Chondrocyte (in vitro differentiated cells): ENCODE measurements at places on chromosomes 5 and 9.
A peak's percentile ranks its signal among the peaks of the same experiment; 100 is the strongest.

GRCh38 chr9:114034196-114034595, 43.9 kb downstream of the AMBP start:
- no peak for DNase-seq

- DNase-seq, result no peak
These were observed 830 bp downstream of the ADAMTSL1 start for GRCh38 chr9:18474783-18475182.

- no peak for DNase-seq
These were observed 15.0 kb downstream of the SLC12A7 start for GRCh38 chr5:1096838-1097237.

- no peak for DNase-seq
These were observed 15.7 kb downstream of the SAP30L start for GRCh38 chr5:154461531-154461930.

GRCh38 chr5:89582768-89583339, 699.9 kb upstream of the MEF2C start:
- no peak for DNase-seq

GRCh38 chr5:35847491-35847890, 9.2 kb upstream of the IL7R start:
- no peak for DNase-seq

DNA sequence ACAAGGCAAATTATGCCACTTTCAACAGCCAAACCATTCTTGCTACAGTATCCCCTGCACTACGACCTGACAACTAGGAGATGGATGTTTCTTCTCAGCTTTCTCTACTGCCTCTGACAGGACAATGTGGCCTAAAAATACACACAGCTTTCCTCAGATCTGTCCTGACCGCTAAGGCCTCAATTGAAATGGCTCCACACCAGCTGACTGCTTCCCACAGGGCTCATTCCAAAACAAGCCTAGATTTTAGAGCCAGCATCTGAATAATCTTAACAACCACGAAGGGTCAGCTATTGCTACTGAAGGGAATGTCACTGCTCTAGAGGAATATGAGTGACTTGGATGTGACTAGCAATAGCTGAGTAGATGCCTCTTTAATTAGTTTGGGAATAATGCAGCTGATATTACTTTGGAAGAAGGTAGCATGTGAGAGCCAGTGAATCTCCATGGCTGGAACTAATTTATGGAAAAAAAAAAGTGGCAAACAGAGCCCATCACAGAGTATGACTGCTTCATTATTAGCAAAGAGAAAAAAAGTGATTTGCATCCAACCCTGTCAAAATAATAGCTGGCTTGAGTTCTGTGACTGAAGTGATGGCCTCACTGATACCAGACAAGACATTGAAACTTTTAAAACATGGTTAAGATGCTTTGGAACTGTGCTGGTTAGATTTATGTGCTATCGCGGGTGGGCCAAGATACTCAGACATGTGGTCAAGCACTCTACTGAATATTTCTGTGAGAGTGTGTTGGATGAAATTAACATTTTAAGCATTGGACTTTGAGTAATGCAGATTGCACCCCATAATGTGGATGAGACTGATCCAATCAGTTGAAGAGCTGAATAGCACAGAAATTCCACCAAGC, 450.2 kb downstream of the NR2F1-AS1 start:
- DNase-seq, result no peak

DNA sequence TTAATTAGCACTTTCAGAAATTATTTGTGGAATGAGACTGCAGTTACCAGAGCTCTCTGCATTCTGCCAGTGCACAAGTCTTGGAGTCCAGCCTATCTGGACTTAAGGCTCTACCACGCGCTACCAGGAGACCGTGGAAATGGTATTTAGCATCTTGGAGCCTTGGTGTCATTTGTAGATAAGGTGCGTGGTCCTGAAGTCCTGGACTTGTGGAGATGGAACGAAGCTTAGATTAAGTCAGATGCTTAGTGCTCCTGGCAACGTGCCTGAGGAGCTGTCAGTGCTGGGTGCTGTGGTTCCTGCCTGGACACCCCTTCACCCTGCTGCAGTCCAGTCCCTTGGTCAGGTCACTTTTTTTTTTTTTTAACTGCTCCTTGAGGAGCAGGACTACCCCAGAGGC, 59.7 kb downstream of the RCL1 start:
- no peak for DNase-seq

GRCh38 chr5:170440771-170441392, 51.7 kb upstream of the KCNMB1 start:
- no peak for DNase-seq

GRCh38 chr5:42518595-42519221, 95.5 kb downstream of the GHR start:
- no peak for DNase-seq

DNA sequence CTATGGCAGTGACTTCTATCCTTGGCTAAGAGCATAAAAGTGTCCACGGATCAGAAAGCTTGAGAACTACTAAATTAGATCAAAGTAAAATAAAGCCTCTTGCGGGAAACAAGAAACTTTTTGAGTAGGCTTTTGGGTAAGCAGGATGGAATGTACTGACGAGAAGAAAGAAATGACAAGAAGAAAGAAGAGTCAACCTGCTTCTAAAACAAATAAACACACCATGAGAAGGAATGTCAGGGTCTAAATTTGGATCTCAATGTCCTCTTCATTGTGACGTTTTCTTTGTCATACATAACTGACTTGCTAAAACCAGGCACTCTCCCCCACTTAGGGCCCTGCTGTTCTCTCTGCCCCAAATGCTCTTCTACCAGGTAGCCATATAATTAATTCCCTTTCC, 290.1 kb upstream of the PTGER4 start:
- DNase-seq, result no peak

DNA sequence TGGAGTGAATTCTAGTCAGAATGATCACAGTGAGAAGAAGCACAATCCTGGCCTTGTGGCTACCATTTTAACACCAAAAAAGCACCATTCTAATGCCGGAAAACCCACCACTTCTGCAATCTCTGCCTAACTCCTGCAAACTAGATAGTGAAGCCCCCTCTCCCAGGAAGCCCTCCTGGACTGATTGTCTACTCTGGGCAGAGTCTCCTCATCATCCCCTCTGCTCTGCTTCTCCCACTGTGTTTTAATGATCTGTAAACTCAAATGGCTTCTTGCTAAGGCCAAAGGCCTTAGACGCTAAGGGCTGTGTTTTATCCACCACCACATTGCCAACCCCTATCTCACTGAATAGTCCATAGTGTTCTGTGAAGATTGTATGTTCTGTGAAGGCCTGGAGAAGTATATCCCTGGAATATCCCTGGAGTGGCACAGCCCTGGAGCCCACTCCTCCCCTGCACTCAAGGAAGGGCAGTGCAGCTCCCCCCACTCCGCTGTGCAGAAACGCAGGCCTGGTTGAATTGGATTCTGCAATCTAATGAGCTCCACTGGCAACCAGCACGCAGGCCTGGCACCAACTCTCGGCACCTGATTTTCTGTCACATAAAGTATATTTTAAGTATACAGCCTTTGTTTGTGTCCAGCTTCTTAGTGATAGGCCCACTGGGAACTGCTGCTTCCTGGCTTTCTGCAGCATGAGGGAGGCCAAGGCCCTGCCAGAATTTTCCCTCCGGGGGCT, 126.3 kb downstream of the ATPSCKMT start:
- DNase-seq, result no peak

DNA sequence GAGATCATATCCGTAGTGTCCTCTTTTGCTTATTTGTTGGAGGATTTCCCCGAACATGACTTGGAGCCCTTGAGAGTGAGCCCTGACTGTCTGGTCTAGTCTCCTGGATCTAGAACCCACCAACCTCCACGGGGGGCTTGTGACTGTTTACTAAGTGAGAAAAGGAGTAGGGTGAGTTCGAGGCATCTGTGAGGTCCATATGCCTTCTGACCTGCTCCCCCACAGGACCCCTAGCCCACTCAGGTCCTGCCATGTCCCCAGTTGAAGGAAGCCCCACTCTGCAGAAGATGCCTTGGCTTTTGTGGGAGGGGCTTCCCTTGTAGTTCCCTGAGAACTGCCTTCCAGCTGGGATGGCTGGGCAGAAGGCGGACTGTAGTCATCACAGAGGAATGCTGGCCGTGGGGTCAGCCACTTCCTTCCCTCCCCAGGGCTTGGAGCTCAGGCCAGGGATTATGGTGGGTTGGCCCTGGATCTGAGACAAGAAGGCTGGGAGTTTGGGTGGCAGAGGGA, 7.0 kb upstream of the IRF1 start:
- no peak for DNase-seq

DNA sequence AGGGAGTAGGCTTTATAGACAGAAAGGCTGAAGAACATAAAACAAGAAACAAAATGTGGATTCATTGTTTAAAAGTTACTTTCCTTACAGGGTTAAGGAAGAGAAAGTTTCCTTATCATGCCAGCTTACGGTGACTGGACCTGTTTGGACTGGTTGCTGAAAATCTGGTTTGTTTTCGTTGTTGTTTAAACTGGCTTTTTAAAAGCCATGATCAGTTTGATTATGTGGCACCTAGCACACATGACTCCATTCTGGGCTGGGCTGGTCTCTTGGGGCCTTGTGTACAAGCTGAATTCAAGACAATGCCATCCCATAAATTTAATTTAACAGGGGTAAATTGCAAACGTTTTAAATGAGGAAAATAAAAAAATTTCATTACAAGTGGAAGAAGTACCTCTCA, 18.4 kb upstream of the ZNF474 start:
- no peak for DNase-seq

DNA sequence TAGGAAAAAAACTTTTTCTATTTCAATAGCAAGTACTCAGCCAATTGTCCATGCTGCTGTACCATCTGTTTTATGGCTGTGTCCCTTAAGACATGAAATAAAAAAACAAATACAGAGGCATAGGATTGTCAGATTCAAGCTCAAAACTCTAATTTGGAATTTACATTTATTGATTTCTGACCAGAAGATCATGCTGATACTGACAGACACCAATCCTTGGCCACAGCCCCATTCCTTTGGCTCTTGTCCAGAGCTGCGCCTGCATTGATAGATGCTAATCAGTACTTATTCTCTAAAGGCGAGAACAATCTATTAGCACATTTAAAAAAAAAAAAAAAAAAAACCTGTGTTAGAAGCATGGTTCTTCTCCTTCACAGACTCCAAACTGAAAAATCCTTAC, 384.6 kb downstream of the TMEM232 start:
- DNase-seq, result no peak

DNA sequence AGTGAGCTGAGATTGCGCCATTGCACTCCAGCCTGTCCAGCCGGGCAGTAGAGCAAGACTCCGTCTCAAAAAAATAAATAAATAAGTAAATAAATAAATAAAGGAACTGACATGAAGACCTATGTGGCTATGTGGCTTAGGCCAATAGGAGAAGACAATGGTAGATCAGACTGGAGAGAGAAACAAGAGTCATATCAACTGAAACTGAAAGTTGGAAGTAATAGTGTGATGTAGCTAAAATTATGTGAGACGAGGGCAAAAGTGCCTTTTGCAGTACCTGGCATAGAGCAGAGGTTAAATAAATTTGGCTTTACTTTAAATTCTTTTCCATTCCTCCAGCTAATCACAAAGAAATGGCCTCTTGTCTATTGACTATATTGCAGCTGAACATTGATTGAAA, 7.3 kb downstream of the FBP2 start:
- no peak for DNase-seq

- DNase-seq, result no peak
These were observed 140.5 kb upstream of the TUT7 start for GRCh38 chr9:86494644-86495111.

DNA sequence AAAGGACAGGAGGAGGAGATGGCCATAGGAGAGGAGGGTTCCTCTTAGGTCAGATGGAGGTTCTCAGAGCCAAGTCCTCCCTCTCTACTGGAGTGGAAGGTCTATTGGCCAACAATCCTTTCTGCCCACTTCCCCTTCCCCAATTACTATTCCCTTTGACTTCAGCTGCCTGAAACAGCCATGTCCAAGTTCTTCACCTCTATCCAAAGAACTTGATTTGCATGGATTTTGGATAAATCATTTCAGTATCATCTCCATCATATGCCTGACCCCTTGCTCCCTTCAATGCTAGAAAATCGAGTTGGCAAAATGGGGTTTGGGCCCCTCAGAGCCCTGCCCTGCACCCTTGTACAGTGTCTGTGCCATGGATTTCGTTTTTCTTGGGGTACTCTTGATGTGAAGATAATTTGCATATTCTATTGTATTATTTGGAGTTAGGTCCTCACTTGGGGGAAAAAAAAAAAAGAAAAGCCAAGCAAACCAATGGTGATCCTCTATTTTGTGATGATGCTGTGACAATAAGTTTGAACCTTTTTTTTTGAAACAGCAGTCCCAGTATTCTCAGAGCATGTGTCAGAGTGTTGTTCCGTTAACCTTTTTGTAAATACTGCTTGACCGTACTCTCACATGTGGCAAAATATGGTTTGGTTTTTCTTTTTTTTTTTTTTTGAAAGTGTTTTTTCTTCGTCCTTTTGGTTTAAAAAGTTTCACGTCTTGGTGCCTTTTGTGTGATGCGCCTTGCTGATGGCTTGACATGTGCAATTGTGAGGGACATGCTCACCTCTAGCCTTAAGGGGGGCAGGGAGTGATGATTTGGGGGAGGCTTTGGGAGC, 3.1 kb downstream of the EGR1 start:
- no peak for DNase-seq

DNA sequence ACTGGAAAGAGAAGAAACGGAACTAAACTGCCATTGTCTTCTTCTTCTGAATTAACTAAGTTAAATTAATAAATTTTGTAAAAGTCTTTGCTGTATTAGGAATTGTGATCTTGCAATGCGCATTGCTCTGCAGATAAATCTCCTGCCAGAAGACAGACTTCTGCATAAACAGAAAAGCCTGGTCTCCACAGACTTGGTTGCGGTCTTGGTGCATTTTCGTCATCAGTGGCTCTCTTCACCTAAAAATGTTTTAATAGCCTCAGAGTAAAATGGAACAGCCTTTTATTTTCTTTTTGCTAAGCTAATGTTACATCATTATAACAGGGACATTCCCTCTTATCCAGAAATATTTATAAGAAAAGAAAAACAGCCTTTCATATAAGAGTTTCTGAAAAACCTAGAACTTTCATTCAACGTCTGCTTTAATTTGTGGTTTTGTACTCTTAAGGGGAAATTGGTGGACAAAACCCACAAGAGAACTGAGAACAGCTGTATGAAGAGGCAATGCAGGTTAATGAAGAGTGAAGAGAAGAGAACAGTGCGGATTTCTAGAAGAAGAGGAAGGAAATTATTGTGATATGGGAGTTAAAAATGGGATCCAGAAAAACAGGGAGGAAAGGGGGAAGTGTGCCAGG, 10.1 kb downstream of the IFNA5 start:
- no peak for DNase-seq

DNA sequence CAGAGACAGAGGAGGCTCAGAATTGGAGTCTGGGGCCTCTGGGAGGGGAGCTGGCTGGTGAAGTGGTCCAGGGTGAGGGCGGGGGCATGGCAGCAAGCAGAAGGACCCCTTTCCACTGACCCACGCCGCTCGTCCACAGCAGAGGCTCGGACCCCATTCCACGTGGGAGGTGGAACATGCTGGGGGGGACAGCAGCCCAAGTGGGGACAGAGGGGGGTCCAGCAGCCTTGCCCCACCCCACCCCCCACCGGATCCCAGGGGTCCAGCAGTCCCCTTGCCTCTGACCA, 25.4 kb upstream of the NKD2 start:
- DNase-seq, result peak; percentile 85
